ENCODE measurements at places on chromosomes 4 and X. TPM values are rescaled to one million over a fixed set of nuclear protein-coding genes. Genes with fewer than 3 reads are reported as not detected.

Gene F9
- polyA plus RNA-seq = not detected

Gene KLF8
- polyA plus RNA-seq = 0.16 TPM

Gene SPANXD
- 13.1 TPM for polyA plus RNA-seq

DNA sequence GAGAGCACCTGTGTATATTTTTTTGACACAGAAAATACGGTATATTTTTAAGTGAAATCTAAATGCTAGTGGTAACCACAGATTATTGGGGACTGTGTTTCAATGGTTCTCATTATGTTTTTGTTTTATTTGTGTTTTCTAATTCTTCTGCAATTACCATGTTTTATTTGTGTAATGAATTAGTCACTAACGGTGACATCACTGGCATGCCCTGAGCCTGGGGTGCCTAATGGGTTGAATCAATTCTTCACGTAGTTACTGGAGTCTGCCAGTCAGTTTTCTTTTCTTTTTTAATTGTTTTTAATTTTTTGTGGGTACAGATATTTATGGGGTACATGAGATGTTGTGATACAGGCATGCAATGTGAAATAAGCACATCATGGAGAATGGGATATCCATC, 168.8 kb downstream of the RELL1 start:
- no peak overlapping the region for H3K27ac ChIP-seq
- no peak overlapping the region for H3K4me3 ChIP-seq
- H3K4me1 ChIP-seq = no peaks in the 10 kb centered on the region
- H3K36me3 ChIP-seq = no peaks in the 10 kb centered on the region
- no peak for DNase-seq
